ENCODE measurements at places on chromosomes 3 and 15.

DNA sequence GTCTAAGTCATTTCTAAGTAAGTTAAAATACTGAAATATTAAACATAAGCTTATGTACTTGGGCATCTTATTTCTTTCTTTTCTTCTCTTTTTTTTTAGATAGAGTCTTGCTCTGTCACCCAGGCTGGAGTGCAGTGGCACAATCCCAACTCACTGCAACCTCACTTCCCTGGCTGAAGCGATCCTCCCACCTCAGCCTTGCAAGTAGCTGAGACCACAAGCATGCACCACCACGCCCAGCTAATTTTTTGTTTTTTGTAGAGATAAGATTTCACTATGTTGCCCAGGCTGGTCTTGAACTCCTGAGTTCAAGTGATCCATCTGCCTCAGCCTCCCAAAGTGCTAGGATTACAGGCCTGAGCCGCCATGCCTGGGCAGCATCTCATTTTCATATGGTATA, 16.0 kb upstream of the ZNF710 start:
- DNase-seq = no peak

DNA sequence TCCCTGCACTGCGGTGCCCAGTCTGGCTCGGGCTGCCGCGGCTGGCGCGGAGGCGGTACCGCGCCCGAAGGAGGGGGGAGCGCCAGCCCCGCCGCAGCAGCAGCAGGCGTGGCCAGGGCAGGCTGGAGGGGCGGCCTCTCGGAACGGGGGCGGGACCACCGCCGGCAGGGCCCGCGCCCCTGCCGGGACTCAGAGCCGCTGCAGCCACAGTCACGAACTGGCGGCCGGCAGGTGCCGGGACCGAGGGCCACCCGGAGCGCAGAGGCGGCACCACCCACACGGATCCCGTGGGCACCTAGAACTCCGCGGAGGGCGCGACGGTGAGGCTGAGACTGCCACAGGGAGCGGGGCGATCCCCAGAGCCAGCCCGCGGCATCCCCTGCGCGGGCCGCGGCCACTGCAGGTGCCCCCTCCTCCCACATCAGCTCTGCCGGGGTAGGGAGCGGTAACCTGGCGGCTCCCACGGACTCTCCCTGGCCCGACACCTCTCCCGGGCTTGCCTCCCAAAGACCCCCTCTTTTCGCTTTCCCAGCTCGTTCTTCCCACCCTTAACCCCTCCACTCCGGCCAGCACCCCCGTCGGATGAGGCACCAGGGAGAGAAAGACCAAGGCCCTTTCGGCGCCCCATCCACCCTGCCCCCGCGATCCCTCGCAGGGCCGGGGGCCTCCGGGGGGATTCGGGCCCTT, at the start of gene VWA5B2:
VWA5B2 (plus strand) TSS at position 192 of the 687 bp plus-strand sequence. CDS start 944 bp downstream, outside the sequence.
- peak; percentile 70 for DNase-seq

- no peak for DNase-seq
Observed at GRCh38 chr3:160078533-160078932, 89.9 kb downstream of the IL12A start.

DNA sequence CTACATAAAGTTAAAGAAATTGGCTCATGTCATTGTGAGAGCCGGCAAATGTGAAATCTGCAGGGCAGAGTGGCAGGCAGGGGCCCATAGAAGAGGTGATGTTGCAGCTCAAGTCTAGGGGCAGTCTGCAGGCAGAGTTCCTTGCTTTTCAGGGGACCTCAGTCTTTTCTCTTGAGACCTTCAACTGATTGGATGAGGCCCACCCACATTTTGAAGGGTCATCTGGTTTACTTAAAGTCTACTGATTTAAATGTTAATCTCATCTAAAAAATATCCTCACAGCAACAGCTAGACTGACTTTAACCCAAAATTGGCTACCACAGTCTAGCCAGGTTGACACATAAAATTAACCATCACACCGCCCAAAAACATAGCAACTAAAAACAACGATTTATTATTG, 77.6 kb upstream of the ALDH1L1 start:
- no peak for DNase-seq

DNA sequence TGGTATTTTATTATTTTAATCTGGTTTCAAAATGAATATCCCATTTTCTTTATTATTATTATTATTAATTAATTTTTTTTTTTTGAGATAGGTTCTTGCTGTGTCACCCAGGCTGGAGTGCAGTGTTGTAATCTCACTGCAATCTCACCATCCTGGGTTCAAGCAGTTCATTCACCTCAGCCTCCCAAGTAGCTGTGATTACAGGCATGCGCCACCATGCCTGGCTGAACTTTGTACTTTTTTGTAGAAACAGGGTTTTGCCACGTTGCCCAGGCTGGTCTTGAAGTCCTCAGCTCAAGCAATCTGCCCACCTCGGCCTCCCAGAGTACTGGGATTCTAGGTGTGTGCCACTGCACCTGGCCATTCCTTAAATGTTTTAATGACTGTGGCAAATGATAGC, 28.6 kb downstream of the DAG1 start:
- DNase-seq = no peak

GRCh38 chr3:109559389-109559788, 222.0 kb upstream of the DPPA4 start:
- DNase-seq = no peak

- peak; percentile 53 for DNase-seq
Observed at GRCh38 chr15:75836959-75837334, 6.3 kb upstream of the UBE2Q2 start.

GRCh38 chr3:98588065-98588464, 5.3 kb downstream of the CPOX start:
- no peak for DNase-seq

DNA sequence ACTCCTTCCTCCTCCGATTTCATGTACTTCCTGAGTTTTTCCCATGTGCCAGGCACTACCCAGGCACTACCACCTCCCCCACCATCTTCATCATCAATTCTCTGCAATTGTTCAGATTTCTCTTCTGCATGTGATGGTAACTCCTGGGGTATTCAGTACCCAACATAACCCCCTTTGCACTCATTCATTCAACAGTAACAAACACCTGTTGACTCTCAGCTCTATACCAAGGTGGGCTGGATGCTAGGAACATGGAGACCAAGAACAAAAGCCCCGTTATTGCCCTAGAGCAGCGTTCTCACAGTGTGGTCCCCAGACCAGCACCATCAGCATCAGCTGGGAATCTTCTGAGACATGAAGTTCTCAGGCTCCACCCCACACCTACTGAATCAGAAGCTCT, 113.0 kb upstream of the CHD2 start:
- no peak for DNase-seq

GRCh38 chr3:73028803-73029202, 32.2 kb downstream of the PPP4R2 start:
- DNase-seq = no peak

- no peak for DNase-seq
Observed at GRCh38 chr15:39283531-39283930, 297.3 kb upstream of the THBS1 start.

- no peak for DNase-seq
Observed at GRCh38 chr3:84836961-84837360, 121.8 kb upstream of the CADM2 start.

DNA sequence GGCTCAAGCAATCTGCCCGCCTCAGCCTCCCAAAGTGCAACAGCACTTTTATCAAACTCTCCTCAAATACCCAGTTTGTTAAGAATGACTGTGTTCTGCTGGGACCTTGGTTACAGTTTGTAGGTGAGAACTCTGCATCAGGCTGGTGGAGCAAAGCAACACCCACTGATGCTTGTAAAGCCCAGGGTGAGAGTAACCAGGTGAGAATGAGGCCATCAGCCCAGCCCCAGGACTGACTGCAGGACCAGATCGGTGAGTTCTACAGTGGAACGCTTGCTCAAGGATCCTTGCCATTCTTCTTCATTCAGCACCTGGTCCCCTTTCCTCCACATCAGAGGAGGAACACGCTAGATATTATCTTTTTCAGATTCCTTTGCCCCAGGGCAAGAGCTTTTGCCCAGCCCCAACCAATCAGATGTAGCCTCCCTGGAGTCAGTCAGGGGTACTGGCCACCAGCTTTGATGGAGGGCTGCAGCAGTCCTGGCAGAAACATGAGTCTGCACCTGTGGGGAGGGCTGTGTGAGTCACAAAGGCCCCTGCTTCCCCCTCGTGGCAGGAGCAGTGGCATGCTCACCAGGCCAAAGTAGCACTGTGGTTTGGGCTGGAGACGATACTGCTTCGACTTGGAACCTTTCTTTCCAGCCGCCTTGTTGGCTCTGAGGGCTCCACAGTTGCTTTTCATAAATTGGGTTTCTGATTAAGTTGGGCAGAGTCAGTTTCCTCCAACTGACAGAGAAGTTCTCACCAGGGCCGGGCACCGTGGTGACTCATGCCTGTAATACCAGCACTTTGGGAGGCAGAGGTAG, 3.5 kb upstream of the SHISA5 start:
- peak; percentile 61 for DNase-seq

GRCh38 chr3:64595253-64595694, 92.5 kb downstream of the ADAMTS9 start:
- DNase-seq = peak; percentile 53

GRCh38 chr3:29249829-29250345, 31.0 kb upstream of the RBMS3 start:
- DNase-seq = no peak

DNA sequence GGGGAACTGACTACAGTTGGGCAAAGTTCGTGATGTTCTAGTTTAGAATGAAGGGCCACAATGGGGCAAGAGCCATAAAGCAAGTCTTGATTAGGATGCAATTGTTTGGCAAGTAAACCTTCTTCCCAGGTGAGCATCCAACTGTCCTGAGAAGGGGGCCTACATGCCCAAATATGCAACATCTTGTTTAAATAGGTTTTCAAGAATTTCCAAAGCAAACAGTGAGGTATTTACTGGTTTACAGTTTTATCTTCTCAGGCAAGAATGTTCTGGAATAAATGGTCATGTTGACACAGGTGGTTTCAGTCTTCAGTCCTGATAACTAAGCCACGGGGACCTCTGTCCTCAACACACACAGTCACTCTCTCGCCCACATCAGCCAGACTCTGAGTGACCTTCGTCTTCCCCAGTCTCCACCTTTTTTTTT, 90.3 kb upstream of the FAM174B start:
- no peak for DNase-seq

DNA sequence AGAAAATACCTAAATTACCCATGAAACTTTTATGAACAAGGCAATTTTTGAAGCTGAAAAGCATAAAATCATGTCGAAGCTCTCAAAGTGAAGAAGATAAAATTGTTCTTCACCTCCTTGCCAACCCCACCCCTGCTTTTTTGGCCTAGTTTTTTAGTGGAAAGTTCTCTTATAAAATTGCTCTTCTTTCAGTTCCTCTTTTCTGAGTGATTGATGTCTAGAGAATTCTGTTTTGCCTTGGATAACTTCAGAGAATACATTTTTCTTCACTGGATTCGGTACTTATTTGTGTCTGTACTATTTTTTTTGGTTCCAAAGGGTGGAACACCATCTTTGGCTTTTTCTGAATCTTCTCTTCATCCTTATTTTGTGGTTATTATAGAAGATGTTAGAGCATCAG, 25.0 kb upstream of the PYDC2 start:
- DNase-seq = no peak

DNA sequence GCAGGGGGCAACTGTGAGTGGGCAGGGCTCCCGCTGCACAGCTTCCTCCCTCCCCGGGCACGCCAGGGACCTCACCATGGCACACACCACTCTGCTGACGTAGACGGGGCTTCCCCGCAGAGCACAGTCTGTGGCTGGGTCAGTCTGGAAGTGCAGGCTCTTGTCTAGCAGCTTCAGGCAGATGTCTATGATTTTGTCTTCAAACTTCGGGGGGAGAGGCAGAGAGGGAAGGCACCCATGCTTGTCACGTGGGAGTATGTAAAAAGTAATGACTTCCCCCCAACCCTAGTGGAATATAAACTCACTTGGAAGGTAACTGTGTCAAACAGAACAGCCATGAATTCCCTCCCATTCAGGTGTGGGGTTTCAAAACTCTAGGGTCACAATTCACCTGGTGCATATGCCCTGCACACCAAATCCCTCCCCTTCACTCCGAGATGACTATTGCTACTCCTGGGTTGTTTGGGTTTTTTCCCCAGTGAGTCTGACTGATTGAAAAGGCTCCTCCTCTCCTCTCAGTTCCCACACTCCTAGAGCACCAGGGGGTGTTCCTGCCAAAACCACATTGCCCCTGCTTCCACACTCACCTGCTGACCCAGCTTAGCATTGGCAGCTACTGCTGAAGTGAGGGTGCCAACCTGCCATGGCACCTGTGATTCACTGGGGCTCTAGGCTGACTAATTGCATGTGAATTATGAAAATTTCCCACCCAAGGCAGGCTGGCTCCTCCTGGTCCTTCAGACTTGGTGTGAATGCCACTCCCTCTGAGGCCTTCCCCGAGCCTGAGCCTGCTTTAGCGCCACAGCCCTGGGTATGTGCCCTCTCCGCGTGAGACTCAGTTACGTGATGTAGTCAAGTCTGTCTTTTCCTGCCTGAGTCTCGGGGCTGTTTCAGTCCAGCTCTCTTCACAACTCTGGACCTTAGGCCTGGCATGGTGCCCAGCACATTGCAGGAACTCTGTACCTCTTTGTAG, 13.0 kb downstream of the TGM5 start:
- DNase-seq = no peak

DNA sequence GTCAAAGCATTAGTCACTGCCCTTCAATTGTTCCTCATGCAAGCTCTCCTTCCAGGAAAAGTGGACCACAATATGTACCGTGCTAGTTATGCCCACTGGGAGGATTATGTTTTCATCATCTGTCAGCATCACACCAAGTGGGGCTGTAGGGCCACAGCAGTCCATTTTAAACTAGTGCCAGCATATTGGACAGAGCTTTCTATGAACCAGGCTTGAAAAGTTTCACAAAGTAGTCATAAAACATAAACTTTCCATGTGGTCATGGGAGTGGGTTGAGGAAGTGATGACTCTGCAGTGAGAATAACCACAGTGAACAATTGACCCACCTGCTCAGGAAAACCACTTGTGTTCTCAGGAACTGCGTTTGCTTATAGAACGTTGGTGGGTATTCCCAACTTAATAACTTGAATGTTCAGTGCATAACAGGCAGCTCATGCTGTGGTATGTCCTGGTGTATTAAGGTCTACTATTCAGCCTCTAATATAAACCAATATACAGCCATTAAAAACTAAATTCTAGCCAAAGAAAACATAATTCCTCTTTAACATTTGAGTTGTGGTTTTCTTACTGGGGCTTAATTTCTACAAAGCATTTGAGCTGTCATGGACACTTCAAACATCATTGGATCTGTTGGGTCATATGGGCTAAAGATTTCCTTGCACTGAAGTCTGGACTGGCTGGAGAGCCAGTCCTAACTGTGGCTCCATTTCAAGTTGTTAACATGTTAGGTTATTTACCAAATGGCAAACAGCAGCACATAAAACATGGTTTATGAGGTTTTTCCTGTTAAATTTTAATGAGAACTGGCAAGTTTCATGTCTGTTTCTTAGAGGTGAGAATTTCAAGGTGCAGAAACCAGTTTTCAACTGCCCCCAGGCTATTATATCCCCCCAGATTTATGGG, 274.1 kb downstream of the OTOL1 start:
- no peak for DNase-seq
